ENCODE measurements at places on chromosomes 12 and 14.

DNA sequence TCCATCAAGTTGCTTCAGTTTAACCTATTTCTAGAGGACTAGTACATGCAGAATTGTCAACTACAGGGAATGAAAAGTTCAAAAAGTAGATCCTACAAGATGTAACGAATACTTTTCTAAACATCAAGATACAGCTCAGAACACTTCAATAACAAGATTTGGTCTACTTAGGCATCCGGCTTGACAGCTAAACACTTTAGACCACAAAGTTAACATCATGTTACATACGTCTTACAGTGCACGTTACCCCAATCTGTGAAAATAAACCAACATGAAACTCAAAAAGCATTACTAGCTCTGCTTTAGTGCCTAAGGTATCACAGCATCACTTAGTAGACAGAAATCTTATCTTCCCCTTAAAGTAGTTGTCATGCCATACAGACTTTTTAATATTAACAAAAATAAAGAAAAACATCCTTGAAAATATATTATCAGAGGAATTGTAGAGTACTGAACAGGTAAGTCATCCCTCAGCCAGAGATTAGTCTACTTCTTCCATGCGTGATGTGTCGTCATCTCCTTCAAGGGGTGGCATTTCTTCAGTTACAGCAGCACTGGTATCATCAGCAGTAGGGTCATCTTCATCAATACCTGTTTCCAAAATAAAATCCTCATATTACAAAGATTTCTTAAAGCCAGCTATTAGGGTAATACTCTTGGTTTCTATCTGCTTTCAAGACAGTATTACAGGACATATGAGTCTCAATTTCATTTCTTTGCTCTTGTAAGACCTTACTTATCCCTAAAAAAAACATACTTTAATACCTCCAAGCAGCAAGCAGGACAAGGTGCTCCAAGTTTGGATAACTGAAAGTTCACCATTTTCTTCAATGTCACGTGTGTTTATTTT, 5.4 kb downstream of the HSP90AA1 start:
- no peak for DNase-seq

DNA sequence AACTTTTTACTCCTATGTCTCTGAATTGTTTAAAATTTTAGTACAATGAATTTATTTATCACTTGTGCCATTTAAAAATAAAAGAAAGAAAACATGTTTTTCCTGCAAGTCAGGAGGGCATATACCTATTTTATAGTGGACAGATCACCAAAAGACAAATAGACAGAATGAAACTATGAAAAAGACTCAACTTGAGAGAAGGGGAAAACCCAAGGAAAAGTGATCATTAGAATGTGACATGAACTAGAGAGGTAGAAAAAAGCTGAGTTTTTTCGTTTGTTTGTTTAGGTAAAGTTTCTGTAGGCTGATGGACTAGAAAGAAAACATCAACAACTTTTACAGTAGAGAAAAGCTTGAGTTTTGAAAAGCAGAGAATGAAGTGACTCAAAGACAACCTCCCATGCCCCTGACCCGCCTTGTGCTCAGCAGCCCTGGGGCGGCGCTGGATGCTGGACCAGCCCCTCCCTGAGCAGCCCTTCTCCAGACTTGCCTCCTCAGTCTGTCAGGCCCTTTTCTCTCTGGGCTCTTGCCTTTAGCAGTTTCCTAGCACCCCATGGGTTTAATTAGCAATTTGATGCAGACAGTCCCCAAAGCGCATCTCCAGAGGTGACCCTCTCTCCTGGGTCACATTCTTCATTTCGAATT, 95.1 kb upstream of the ARID2 start:
- no peak for DNase-seq

DNA sequence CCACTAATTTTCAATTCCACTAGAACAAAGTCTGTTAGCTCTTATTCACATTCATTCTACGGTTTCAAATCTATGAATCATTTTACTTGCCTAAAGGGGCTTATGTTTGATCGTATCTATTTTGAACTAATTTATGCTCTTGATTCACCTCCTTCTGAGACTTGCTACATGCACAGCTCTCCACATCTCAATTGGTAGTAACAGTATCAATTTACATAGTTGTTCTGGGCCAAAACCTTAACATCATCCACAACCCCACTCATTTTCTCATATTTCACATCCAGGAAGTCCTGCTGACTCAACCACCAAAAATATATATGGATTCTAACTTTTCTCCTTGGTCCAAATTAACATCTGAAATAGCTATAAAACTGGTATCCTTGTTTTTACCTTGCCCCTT, 208.6 kb downstream of the RASSF9 start:
- no peak for DNase-seq

DNA sequence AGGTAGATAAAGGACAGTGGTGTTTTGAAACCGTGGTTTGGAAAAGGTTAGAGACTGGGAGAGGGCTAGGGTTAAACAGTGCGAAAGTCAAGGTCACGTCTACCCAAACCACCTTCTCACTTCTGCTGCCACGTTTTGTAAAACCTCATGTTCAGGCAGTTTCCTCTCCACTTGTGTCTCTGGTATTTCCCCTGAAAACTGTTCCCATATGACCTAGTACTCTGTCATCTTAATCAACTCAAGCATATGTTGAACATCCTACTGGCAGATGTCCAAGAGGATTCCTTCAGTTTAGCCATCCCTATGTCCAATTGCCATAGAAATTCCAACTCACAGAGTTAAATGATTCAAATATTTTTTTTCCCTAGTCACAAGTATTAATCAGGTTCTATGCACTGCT, 17.4 kb downstream of the CLEC4C start:
- DNase-seq = no peak

DNA sequence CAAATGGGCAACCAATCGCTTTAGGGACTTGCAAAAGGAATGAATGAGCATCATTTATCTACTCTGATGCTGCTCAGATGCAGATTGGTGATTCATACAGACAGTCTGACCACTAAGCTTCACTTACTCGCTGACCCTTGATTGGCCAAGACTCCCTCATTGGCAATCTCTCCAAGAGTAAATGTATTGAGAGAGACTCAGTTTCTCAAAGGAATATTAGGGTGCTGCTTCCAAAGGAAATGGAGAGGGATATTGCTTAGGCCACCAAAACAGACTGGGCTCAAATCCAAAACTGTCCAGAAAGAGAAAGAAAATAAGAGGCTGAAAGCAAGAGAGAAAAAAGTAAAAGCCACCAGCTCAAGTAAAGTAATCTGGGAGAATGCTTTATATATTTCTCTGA, 785.2 kb downstream of the GALC start:
- DNase-seq = no peak

DNA sequence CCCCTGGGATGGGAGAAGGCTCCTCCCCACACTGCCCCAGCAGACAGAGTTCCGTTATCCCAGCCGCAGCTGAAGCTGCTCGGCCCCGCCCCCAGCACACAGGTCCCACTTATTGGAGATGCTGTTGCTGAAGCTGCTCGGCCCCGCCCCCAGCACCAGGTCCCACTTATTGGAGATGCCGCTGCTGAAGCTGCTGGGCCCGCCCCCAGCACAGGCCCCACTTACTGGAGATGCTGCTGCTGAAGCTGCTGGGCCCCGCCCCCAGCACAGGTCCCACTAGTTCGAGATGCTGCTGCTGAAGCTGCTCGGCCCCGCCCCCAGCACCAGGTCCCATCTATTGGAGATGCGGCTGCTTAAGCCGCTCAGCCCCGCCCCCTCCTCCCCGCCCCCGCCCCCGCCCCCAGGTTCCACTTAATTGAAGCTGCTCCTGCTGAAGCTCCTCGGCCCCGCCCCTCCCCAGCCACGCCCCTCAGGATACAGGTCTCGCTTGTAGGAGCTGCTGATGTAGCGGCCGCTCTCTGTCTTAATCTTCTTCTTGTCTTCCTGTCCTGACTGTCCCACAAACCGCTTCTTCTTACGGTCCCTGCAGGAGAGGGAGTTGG, 12.0 kb downstream of the CFAP73 start:
- no peak for DNase-seq

DNA sequence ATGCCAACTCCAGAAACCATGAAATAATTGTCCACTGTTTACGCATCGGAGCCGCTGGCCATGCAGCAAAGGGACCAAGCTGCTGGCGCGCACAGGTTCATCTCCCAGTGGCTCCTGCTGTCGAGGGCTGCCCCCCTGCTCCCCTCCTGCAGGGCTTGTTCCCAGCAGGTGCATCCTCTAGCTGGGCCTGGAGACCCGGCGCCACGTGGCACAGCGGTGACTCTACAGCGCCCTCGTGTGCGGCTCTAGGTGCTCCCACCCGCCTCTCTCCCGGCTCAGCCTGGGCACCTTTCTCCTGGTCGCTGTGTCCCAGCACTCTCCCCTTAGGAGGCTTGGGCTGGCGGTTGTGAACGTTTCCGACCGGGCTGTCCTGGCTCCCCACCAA, 37.5 kb upstream of the INF2 start:
- no peak for DNase-seq

GRCh38 chr14:68439676-68440075, 353.2 kb downstream of the ZFP36L1 start:
- no peak for DNase-seq

GRCh38 chr14:93305725-93306418, 27.0 kb downstream of the BTBD7 start:
- no peak for DNase-seq

GRCh38 chr14:81231540-81231939, 10.8 kb upstream of the GTF2A1 start:
- DNase-seq = no peak

- DNase-seq = peak; percentile 22
These were observed 1.1 kb upstream of the PRKAG1 start for GRCh38 chr12:49019443-49020324.

GRCh38 chr14:33842299-33842698, 108.6 kb downstream of the EGLN3 start:
- no peak for DNase-seq

DNA sequence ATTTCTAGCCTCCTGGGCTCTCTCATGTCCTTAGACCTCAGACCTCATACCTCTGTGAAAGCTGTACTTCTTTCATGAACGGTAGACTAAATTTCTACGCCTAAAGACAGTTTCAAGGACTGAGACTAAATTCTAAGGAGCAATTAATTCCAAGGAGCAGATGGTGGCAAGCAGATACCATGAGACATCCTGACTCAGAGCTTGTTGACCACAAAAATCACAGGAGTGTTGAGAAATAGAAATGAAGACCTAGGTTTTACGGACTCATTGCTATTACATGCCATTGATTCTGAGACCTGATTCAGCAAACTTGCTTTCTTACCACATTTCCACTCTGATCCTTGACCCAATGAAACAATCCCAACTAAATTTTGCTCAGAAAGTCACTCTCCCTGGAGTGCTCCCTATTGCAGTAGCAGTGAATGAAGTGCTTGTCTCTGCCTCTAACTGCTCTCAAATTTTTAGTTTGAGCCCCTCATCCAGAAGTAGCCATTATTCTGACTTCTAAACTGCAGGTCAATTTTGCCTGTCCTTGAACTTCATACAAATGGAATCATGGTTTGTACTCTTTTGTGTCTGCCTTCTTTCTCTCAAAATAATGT, 52.0 kb downstream of the PEX5 start:
- DNase-seq = no peak

GRCh38 chr12:27012239-27012981, 1.8 kb downstream of the TM7SF3 start:
- no peak for DNase-seq

- DNase-seq = no peak
These were observed 193.0 kb upstream of the RTL1 start for GRCh38 chr14:101096551-101096950.

DNA sequence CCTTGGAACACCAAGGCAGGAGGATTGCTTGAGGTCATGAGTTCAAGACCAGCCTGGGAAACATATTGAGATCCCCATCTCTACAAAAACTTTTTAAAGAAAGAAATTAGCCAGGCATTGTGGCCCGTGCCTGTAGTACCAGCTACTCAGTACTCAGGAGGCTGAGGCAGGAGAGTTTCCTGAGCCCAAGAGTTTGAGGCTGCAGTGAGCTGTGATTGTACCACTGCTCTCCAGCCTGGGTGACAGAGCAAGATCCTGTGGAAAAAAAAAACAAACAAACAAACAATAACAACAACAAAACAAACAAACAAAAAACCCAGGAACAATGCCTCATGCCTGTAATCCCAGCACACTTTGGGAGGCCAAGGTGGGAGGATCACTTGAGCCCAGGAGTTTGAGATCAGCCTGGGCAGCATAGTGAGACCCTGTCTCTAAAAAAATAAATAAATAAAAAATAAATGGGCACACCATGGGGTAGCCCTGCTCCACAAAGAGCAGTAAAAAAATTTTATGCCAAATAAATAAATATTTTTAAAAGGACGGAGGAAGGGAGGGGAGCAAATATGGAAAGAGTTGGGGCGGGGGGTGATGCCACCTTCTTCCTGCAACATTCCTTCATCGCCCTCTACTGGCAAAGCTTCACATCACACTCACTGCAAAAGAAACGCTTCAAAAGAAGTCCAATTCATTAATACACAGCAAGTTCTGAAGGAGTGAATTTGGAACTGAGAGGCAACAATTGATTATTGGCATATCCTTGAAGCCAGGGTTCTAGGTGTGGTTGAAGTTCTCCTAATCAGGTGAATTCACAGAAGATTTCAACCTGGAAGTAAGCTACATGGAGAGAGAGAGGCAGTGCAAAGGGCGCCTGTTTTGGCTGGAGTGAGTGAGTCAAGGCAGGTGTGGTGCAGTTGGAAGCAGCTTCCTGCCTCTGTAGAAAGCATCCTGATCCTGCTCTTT, 8.8 kb upstream of the GNPTAB start:
- DNase-seq = no peak

GRCh38 chr12:70110085-70110484, 133.1 kb upstream of the CNOT2 start:
- no peak for DNase-seq

DNA sequence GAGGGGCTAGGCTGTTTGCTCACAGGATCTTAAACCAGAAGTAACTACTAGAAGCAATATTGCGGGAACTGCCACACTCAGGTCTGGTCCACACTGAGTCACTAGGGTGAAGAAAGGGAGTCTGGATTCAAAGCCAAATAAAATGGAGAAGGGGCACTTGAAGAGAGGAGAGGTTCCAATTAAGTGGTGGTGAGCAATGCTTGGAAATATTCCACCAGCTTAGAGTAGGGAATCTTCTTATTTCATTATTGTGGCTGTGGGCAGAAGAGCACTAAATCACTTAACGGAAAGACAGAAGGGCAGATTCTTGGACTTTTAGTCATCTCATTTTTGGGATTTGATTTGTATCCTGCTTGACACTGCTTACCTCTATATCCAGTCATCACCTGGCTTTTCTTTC, 48.6 kb upstream of the PPP1R12A start:
- DNase-seq = no peak

- DNase-seq = no peak
These were observed 15.4 kb upstream of the HIGD1C start for GRCh38 chr12:50936821-50937530.

DNA sequence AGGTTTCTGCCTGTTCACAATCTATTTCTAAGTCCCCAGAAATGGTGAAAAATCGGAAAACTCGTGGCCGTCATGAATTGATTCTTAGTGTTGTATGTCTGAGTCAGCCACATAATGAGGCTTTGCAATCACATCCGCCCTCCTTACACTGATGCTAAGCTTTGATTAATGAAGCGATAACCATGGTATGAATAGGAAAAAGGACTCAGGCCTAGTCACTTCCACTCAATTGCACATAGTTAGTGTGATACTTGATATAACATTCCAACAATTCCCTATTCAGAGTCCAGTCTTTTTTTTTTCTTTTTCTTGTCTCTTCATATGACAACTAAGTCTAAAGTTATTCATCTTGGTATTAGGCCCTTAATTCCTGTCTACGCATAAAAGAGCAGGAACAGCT, 1231.0 kb downstream of the VRK1 start:
- no peak for DNase-seq

GRCh38 chr12:63841011-63841410, 3.5 kb upstream of the SRGAP1 start:
- no peak for DNase-seq

GRCh38 chr12:116929885-116930284, 19.1 kb downstream of the FBXW8 start:
- no peak for DNase-seq

- no peak for DNase-seq
These were observed 323.8 kb downstream of the APAF1 start for GRCh38 chr12:98968896-98969295.

Data from bone marrow (tissue), 2 donors.